Islet precursor cell (in vitro differentiated cells): ENCODE measurements at places on chromosomes 3 and 15.

DNA sequence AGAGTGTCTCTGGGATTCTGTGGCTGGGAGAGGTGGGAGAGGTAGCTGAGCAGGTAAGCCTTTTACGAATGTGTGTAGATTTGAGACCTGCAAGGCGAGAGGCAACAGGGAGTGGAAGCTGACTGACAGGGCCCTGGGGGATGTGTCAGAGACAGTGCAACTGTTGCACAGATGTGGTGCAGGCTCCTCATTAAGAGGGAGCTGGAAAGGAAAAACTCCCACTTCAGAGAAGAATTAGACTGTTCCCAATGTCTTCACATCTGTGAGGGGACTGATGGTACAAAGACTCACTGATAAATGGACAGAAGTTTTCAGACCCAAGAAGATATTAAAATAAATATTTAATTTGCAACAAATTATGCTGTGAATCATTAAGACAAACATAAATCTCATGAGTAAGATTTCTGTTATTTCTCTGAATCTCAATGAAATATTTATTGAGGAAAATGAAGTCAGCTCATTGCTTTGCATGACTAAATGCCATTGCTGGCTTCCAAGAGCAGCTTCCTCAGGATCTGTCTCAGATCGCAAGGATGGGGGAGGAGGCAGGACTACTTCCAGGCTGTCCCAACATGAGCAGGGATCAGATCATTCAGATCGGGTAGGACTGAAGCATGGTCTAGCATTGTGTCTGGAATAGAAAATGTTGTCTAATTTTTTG lies 127.3 kb upstream of the ROPN1 start:
- peak; percentile 72 for DNase-seq

DNA sequence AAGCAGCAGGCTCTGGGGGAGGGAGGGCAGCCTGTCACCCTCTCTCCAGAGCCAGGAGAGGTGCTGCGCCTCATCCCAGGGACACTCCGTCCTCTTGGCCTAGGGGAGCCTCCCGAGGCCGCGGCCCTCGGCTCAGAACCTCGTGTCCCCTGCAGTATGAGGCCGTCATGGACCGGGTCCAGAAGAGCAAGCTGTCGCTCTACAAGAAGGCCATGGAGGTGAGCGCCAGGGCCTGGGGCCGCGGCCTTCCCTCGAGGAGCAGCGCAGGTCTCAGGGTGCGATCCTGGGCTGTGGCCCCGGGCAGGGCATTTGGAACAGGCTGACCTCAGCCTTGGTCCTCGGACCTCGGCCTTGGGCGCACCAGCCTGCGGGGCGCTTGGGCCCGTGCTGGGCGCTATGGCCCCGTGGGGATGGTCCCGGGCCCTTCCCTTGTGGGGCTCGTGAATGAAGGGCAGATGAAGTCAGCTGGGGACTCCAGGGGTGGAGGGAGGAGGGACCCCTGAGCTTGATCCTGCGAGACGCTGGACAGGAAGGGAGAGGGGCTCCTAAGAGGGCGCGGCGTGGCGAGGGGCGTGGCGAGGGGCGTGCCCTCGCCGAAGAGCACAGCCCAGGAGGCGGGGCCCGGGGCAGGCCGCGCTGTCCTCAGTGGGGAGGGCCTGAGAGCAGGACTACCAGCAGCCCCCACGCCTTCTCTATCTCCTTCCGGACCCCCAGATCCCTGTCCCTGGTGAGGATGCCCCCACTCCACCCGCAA lies 32.9 kb downstream of the PSTPIP1 start:
- DNase-seq = peak; percentile 67

DNA sequence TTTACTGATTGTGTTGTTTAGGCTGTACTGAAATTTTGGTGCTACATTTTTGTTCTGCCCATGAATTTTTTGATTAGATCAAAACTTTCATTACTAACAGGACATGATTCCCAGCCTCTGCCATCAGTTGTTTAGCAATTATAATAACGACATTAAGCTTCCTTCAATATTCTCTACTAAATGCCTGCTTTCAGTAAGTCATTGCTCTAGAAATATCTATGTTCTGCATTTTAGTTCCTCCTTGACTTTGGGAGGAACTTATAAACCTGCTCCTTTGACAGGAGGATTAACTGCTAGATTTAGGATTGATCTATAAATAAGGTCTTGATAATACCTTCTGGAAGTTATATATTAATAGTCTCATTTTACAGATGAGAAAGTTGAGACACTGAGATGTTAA lies 269.1 kb downstream of the RAP2B start:
- no peak for DNase-seq

- peak; percentile 8 for DNase-seq
Measured at GRCh38 chr15:66937588-66937987, 127.8 kb upstream of the SMAD3 start.

GRCh38 chr3:158058495-158059130 lies 47.6 kb downstream of the SHOX2 start:
- no peak for DNase-seq

- DNase-seq = peak; percentile 99
Measured at GRCh38 chr3:194003114-194004057, 132.6 kb upstream of the HES1 start.

DNA sequence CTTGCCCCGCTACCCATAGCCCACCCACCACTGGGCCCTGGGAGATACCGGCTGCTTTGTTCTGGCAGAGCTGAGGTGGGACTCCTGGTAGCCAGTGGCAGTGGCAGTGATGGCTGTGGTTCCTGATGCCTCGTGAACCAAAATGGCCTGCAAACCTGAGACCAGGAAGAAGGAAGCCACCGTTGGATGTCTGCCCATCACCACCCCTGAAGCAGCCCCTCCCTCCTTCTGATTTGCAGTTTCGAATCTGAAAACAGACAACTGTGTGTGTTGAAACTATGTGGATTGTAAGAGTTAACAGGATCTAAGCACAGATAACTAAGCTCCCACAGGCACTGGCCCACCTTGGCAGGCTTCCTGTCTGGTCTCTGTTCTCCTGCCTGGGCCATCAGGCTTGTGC lies 66.6 kb downstream of the NUP210 start:
- no peak for DNase-seq

- peak; percentile 66 for DNase-seq
Measured at GRCh38 chr3:156787926-156788663, 38.1 kb upstream of the LEKR1 start.

- DNase-seq = peak; percentile 56
Measured at GRCh38 chr3:65927576-65927975, 111.1 kb downstream of the MAGI1 start.
